ENCODE measurements at places on chromosomes 1 and 21.

DNA sequence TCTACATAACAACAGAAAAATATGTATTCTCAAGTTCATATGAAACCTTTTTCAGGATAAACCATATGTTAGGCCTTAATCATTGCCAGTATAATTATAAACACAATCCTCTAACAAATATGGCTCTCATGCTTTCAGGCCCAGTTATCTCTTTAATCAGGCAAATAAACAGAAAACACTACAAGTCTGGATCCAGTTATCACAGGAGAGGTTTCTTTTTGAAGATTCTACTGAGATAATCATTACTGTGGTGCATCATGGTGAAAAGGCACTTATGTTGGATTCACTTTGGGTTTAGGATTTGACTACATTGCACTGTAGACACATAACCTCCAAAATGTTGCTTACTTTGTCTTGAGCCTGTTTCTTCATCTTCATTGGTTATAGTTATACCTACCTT, 8.4 kb upstream of the ATP6V1G3 start:
- DNase-seq, result no peak

GRCh38 chr1:11967028-11967547, 13.2 kb upstream of the MFN2 start:
- no peak for DNase-seq

DNA sequence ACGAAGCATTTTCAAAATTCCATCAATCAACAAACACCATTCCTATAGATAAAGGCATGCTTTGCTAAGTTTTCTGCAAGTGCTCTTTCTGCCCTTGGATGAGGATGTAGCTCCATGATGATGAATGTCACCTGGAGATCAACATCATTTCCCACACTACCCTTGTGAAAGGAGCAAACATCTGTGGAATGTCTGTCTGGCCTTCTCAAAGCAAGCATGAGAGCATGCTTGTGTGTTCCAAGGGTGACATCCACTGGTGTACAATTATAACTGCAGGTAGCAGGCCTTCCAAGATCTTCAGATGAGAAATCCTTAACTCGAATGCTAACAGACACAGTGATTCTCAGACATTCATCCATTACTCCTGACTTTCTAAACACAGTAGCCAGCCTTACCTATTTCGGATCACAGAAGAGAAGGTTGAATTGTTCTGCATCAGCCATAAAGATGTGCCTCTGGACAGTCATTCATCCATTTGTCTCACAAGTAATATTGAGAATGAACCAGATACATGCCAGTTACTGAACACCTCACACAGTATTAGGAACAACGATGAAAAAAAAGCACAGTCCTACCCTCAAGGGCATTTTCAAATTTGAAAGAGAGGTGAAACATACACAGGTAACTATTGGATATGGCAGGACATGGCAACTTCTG, 162.4 kb downstream of the TPR start:
- DNase-seq, result no peak

DNA sequence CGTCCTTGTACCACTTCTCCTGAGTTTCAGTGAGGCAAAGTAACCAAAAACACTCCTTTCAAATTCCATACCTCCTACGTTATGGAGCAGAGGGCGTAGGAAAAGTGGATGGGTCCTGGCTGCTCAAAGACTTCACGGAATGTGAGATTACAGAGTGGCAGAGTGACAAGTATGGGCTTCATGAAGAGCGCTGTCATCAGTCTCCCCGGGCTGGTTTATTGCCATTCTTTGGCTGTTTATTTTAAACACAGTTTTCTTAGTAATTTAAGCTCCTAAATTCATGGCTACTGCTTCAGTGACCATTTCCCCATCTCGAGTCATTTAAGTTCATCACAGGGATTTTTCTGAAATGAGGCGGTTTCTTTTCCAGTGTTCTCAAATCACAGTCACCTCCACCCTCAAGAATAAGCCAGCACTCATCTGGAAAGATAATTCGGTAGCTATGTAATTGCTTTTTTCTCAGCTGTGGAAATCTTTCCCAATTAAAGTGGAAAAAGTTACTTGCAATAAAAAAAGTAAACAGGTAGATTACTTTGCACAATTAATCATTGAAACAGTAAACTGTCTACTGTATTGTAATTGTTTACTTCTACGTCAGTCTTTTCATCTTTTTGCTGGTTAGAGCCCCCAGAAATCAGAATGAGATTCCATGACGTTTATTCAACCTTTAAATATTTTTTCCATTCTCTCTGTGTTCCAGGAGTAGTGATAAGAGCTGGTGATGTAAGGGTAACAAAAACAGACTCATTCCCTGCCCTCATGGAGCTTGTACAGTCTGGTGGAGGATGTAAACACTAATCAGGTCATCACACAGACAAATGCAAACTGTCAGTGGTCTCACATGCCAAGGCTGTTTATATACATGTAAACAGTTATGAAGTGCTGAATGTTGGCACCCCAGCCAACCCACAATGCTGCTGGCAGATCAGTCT, 3.0 kb upstream of the SMYD2 start:
- DNase-seq, result no peak

DNA sequence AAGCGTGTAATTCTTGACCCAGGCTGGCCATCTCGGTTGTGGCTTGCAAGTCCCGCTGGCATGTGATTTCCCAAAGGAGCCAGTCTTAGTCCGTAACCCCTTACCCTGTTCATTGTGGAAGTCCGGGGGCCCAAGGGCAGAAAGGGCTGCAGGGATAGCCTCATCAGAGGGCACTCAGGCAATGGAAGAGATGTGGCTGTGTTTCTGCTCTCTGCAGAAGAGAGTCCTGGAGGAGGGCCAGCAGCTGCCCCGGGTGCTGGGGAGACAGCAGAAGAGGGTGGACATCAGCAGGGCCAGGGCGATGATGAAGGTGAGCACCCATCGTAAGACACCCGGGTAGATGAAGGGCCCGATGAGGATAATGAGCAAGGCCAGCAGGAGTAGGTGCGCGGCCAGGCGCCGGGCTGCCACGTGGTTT, 830 bp downstream of the RNF186 start:
- DNase-seq, result no peak

- DNase-seq, result no peak
Observed at GRCh38 chr1:18261891-18262290, 154.3 kb downstream of the IGSF21 start.

DNA sequence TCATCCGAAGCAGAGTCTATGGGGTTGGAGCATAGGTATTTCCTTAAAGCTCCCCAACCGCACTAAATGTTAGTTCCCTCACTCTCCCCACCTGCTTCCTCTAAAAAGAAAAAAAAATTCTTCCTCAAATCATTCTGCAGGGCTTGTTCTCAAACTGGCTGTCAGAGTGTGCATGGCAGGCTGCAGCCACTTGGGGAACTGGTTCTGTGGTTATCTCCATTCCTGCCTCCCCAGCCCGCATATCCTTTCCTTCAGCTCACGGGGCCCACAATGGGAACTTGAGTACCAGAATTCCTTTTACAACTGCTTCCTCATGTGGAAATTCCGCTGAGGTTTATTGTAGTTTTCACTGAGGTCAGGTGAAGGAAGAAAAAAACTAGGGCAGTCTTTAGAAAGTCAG, 159.2 kb downstream of the PIGK start:
- no peak for DNase-seq

GRCh38 chr1:224302947-224303346, 27.0 kb downstream of the NVL start:
- DNase-seq, result no peak

- no peak for DNase-seq
Observed at GRCh38 chr1:212710566-212710965, 10.9 kb upstream of the BATF3 start.

- no peak for DNase-seq
Observed at GRCh38 chr1:42173961-42174735, 9.6 kb upstream of the GUCA2A start.

GRCh38 chr1:203271018-203271743, 34.1 kb upstream of the BTG2 start:
- DNase-seq, result peak; percentile 70

DNA sequence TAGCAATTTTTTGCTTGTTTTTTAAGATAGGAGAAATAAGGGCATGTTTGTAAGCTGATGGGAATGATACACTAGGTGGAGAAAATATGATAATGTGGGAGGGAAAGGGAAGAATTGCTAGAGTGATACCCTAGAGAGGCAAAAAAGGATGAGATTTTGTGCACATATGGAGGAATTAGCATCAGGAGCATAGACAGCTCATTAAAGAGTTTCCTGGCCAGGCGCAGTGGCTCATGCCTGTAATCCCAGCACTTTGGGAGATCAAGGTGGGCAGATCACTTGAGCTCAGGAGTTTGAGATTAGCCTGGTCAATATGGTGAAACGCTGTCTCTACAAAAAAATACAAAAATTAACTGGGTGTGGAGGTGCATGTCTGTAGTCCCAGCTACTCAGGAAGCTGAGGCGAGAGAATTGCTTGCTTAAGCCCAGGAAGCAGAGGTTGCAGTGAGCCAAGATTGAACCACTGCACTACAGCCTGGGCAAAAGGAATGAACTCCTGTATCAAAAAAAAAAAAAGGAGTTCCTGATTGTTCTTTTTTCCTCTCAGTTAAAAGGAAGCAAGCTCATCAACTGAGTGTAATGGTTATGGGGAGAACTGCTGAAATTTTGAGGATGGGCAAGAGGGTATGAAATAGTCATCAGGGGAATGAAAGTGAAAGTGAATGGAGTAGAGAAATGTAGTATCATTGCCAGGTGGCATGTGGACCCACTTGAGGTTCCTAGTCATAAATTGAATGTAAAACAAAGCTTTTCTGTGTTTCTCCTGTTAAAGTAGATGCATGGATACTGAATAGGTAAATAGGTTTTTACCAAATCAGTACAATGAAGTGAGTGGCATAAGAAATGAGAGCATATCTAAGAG, 35.5 kb downstream of the SH3GLB1 start:
- no peak for DNase-seq

GRCh38 chr21:34661848-34662247, 6.9 kb upstream of the CLIC6 start:
- DNase-seq, result no peak

GRCh38 chr1:170618421-170618820, 45.5 kb upstream of the PRRX1 start:
- no peak for DNase-seq

DNA sequence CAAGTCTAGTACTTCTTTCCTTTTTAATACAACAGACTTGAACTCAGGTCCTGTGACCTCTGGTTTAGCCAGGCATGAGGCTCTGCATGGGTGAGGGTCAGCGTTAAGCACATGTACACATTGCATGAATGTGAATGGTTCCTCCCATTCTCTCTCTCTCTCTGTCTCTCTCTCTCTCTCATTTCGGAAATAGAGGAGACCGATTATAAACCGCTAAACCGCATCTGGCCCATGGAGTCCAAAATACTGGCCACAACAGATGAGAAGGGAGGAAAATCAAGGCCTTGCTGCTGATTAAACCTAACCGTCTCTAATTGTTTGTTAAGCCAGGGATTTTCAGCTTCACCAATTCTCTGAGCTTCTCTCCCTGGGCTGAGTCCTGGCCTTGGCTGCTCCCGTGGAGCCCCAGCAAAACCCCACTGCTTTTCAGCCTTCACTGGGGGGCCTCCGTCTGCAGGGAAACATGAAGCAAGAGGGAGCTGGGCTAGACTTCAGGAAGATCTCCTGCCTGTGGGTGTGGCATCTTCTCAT, 6.6 kb downstream of the RSPO1 start:
- no peak for DNase-seq

GRCh38 chr1:7868070-7868780, 15.4 kb upstream of the UTS2 start:
- no peak for DNase-seq

- DNase-seq, result no peak
Observed at GRCh38 chr1:53929246-53929960, 16.1 kb downstream of the IFT25 start.

- DNase-seq, result peak; percentile 30
Observed at GRCh38 chr1:172429331-172430127, 9.0 kb downstream of the C1orf105 start.
